Astrocyte of the hippocampus (primary cell): ENCODE measurements at places on chromosomes 3 and 15.
A peak's percentile ranks its signal among the peaks of the same experiment; 100 is the strongest.

DNA sequence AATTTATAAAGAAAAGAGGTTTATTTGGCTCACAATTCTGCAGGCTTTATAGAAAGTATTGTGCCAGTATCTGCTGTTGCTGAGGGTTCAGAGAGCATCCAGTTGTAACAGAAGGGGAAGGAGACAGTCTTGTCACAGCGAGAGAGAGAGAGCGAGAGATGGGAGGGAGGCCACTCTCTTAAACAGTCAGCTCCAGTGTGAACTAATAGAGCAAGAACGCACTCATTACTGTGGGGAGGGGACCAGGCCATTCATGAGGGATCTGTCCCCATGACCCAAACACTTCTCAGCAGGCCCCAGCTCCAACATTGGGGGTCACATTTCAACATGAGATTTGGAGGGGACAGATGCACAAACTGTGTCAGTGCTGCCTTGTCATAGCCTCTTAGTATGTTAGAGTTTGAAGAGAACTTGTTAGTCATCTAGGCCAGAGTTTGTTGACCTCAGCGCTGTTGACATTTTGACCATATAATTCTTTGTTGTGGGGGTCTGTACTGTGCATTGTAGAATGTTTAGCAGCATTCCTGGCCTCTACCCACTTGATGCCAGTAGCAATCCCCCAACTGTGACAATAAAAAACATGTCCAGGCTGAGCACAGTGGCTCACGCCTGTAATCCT, 15.3 kb downstream of the STARD9 start:
- no peak for DNase-seq

DNA sequence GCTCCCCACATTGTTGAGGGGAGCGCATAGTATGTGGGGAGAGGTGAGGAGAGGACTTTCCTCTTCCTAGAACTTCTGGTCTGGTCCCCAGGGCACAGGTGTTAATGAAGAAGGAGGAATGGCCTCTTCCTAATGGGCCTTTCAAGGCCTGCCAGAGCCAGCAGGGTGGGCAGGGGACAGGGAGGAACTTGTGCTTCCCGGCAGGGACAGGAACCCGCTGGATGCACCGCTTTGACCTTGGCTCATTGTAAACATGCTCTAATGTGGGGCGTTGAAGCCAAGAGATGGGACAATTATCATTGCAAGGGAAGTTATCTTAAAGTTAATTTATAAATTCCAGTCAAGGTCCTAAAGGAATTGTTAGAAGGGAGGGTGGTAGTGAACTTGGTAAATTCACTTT, 21.0 kb upstream of the CHRNB4 start:
- DNase-seq: no peak

- DNase-seq: no peak
Observed at GRCh38 chr3:32095431-32095830, 11.0 kb upstream of the GPD1L start.

DNA sequence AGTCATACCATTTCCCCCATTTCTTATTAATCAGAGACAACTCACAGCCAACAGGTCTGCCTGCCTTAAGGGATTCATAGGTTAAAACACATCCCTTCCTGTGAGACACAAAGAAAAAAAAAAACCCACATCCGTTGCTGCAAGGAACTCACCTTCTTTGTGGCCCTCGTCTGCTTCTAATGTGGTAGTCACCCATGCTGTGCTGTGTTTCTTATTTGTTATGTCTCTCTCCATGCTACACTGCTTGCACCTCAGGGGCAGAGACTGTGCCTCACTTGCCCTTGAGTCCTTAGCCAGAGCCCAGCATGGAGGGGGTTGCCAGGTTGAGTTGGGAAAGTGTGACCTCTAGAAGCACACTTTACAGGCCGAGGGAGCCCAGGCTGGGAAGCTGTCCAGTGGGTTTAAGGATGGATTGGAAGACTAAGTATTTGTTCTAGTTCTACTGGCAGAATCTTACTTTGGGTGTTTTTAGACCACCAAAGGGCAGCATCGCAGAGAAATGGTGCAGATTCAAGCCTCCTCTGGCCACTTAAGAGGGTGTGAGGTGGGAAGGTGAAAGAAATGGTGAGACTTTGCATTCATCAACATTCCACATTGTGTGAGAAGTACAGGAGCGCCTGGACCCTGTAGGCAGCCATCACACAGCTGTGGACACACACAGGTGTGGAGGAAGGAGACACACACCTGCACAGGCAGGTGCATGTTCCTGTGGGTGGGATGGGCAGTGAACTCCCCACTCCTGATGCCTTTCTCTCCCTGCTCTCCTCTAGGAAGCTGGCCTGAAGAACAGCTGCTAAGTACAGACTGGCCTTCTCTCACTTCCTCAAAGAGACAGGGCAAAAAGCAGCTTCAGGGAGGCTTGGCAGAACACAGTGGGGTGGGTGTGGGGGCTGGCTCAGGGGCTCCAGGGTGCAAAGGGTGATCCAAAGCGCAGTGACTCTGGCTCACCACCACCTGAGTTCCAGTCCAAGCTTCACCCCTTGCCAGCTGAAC, 48.8 kb downstream of the GLB1 start:
- no peak for DNase-seq

DNA sequence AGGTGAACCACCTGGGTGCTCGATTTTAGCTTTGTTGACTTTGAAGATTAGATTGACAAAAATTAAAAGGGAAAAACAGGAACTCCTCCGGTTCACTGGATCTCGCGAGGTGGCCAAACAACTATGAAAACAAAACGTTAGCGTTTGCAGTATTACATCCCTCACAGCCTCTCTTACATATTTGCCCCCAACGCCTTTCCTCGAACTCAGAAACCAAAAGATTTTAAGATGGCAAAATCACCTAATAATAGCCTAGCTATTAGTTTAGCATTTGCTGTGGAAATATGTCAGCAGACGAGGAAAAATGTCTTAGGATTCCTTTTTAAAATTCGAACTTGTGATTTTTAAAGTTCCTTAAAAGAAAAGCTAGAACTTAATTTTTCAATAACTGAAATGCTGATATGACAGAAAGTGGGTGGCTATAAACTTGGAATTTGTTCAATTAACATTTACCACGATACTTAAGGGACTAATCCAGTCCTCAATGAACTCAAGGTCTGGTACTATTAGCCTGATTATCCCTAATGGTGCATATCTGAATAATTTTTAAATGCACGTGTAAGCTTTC, 491 bp upstream of the SENP7 start:
- no peak for DNase-seq

DNA sequence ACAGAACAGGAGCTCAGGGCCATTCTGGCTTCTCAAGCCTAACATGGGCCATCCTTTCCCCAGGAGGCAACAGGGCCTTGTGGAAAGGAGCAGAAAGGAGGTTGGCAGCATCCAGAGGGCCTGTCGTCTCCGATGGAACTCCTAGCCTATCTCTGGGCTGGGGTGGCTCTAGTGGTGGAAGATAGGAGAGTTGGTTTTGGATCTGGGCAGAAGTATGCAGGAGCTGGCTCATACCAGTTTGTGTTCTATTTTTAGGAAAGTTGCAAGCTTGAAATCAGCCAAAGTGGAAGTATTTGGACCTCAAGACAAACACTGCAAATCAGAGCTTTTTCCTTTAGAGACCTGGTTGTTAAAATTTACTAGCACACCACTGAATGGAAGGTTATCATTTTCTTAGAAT, 35.4 kb upstream of the XCR1 start:
- no peak for DNase-seq

- peak; percentile 92 for DNase-seq
Observed at GRCh38 chr3:139534455-139534812, 5.1 kb downstream of the RBP1 start.

DNA sequence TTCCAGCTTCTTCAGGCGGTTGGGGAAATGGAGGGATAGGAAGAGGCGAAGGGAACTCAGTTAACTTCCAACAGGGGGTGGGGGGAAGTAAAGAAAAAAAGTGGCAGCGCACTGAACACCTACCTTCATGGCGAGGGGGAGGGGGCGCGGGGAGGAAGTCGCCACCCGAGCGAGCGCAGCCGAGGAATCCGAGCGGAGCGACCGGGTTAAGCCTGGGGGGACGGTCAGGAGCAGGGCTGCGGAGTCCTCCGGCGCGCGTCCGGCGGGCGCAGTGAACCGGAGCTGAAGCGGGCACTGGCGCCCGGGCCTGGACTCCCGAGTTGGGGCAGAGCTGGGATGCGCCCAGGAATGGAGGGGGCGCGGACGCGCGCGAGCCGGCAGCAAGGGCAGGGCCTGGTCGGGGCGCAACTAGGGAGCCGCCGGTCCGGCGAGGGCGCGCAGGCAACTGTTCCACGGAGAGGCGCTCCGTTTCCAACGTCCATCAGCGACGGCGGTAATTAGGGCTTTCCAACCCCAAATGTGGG, at the start of gene WNT5A:
WNT5A (minus strand) TSS at position 450 of the 524 bp plus-strand sequence; CDS start at position 129, 321 bp downstream.
- peak; percentile 78 for DNase-seq

DNA sequence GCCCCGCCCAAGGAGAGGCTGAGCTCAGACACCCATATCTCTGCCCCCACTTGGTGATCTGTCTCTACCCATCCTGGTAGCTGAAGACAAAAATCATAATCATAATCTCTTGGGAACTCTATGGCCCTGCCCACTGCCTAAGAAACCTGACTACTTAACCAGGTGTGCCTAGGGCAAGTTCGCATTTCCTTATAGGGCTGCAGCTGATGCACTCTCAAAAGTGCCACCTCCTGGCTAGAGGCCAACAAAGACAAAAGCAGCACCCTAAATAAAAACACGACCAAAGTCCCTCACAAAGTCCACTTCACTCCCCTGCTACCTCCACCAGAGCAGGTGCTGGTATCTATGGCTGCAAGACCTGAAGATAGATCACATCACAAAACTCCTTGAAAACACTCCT, 250.4 kb upstream of the SLITRK3 start:
- DNase-seq: no peak

DNA sequence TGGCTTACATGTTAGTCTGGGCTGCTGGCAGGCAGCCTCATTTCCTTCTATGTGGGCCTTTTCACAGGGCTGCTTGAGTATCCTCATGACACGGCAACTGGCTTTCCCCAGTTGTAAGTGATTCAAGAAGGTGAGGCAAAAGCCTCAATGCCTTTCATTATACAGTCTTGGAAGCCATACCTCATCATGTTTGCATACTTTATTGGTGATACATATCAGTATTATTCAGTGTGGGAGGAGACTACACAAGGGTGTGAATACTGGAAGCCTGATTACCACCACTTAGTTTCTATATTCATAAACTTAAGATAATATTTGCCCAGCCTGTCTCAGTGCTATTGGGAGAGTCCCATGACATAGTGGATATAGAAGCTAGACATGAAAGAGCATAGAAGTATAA, 346.8 kb downstream of the SOX2 start:
- DNase-seq: peak; percentile 41

DNA sequence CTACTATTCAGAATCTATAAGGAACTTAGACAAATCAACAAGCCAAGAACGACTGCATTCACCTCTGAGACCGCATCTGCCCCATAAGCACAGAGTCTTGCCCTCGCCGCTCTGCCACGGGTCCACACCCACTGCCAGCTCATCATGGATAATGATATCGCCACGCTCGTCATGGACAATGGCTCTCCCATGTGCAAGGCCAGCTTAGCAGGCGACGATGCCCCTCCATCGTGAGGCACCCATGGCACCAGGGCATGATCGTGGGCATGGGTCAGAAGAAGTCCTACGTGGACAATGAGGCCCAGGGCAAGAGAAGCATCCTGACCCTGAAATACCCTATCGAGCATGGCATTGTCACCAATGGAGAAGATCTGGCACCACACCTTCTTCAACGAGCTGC, 92.1 kb upstream of the FXR1 start:
- no peak for DNase-seq

GRCh38 chr15:100109486-100110035, 232.2 kb downstream of the ADAMTS17 start:
- DNase-seq: no peak

- DNase-seq: no peak
Observed at GRCh38 chr15:54803134-54803808, 393.5 kb downstream of the RSL24D1 start.

GRCh38 chr3:46664971-46665762, 28.3 kb downstream of the ALS2CL start:
- no peak for DNase-seq

DNA sequence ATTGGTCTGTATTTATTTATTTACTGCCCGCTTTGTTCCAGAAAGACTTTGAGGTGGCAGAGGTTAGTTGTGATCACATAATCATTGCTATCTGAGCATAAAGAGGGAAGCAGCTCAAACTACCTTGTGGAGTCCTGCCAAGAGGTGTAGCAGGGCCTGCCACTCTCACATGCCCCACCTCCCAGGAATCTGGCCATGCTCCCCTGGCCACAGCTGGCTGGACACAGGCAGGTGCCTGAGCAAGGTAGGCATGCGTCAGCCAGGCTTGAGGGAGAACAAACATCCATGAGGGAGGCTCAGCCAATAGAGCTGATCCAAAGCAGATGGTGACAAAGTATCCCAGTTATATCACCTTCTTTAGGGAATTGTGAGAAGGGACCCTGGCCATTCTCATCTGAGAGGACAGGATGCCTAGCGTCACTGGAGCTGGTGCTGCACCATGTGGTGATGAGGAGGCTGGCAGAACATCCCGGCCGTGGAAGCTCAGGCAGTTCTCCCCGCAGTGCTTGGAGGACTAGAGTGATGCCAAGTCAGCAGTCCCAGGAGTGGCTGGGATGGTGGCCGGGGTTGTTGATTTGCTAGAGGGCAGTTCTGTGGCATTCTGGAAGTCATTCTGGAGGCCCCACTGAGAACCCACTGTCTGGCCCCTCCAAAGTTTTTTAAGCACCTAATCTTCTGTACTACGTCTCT, 6.8 kb upstream of the POLG start:
- DNase-seq: no peak

- DNase-seq: no peak
Observed at GRCh38 chr15:29713784-29714183, 108.5 kb downstream of the TJP1 start.

DNA sequence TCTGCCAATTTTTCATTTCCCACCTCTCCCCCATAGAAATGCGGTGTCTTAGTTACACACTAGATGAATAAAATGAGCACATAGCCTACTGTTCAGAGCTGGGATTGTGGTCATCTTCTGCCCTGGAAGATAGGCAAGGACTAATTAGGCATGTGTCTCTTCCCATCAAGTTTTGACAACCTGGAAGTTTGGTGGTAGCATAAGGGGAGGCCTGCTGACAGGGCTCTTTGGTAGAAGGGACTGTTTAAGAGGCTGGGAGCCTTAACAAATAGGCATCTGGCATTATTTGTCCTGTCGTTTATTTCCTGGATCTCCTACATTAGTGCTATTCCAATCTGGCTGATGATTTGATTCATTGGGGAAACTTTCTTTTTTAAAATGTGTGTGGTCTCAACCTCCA, 512.3 kb downstream of the ZNF385D start:
- no peak for DNase-seq

DNA sequence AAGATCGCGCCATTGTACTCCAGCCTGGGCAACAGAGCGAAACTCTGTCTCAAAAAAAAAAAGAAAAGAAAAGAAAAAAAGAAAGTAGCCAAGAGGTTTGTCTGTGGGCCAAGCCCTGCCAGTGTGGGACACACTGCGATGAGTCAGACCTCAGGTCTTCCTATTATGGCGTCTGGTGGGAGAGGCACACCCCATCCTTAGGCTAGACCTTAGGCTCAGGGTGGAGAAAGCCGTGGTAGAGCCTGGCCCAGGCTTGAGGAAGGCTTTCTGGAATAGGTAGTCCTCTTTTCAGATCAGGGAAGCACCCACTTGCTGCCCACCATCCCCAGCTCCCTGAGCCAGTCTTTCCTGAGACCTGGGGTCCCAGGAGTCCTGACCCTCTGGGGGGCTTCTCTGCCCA, 6.0 kb downstream of the HEMK1 start:
- DNase-seq: peak; percentile 33
